NCI-H510A treated with DMSO at 0.1 percent for 48 hours (cell line): ENCODE measurements at places on chromosomes 4 and X.

DNA sequence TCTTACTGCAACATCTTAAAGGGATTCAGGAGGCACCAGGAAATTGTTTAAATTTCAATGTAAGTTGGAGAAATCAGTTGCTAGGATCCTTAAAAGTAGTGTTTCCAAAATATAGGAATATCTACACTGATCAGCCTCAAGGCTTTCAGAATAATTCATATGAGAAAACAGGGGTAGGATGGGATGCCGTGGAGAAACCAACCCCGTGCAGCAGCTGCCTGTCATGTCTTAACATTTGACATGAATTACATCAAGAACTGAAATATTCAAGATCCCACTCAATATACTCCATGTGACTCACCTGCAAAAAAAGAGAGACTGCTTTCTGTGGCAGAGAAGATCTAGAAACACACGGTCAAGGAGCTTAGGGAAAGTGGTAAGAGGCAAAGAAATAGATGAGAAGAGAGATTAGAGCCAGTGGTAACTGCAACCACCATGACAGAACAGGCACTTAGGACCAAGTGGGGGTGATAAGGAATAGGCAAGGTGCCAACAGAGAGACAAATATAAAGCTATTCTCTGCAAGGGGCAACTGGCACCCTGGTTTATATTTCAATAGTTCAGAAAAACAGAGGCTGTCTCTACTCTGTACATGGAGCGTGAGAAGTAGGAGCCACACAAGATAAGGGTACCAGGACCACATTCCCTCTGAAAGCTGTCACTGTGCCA is 64.0 kb downstream of the SLC39A8 start:
- no peak for DNase-seq

DNA sequence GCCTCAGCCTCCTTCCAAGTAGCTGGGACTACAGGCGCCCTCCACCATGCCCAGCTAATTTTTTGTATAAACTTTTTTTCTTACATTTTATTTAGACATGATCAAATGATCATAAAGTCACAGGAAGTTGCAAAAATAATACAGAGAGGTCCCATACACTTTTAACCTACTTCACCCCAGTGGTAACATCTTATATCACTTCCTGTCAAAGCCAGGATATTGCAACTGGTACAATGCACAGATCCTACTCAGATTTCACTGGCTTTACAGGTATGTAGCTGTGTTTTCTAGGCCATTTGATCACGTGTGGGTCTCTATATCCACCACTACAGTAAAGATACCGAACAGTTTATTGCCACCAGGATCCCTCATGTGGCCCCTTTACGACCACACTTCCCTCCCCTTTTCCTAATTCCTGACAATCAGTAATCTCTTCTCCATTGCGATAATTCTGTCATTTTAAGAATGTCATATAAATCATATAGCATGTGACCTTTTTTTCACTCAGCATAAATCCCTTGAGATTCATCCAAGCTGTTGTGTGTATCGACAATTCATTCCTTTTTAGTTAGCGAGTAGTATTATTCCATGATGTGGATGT is 18.0 kb downstream of the RPS6KA3 start:
- no peak for DNase-seq

DNA sequence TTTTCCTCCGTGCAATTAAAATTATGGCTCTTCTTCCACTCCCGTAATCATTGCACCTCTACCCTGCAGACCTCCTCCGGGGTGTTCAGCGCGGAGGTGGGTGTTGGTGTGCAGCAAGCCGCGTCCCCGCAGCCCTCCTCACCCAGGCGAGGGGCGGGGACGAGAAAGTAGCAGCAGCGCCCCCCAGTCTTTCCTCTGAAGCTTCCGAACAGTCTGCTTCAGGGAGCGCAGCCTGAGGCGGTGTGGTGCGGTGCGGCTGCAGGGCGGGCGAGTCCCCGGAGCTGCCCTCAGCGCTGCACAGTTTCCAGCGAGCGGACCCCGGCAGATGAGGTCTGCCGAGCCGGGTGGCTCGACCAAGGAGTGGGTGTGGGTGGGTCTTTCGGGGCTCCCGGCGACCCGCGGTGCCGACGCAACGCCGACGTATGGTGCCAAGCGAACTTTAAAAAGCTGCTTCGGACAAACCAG is at the start of gene FRAS1:
TSS of gene FRAS1 (plus strand) at position 189 of the 465 bp plus-strand sequence. CDS start 687 bp downstream, outside the sequence.
- DNase-seq: peak; percentile 52

DNA sequence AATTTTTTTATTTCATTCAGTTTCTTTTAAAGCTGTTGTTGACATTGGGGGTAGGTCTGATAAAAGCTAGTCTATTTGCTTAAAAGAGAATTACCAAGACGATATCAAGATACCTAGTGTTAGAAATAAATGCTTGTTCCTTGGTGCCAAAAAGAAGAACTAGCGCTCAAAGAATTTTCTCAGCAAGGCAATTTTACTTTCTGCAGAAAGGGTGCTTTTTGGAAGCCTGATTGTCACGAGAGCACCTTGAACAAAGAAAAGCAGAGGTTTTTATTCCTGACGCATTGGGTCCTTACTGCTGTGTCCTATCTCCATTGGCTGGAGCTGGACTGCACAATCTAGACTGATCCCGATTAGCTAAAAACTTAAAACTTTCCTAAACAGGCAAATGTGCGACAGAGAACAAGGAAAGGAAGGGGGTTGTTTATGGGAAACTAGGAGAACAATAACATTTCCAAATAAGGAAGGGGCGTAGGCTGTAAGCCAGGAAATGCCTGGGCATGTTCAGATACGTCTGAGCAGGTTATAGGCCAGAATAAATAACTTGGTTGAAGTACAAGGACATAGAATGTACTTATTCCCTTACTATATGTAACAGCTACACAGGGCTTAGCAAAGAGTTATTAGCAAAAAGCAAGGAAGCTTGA is 50.3 kb upstream of the STPG2 start:
- no peak for DNase-seq

DNA sequence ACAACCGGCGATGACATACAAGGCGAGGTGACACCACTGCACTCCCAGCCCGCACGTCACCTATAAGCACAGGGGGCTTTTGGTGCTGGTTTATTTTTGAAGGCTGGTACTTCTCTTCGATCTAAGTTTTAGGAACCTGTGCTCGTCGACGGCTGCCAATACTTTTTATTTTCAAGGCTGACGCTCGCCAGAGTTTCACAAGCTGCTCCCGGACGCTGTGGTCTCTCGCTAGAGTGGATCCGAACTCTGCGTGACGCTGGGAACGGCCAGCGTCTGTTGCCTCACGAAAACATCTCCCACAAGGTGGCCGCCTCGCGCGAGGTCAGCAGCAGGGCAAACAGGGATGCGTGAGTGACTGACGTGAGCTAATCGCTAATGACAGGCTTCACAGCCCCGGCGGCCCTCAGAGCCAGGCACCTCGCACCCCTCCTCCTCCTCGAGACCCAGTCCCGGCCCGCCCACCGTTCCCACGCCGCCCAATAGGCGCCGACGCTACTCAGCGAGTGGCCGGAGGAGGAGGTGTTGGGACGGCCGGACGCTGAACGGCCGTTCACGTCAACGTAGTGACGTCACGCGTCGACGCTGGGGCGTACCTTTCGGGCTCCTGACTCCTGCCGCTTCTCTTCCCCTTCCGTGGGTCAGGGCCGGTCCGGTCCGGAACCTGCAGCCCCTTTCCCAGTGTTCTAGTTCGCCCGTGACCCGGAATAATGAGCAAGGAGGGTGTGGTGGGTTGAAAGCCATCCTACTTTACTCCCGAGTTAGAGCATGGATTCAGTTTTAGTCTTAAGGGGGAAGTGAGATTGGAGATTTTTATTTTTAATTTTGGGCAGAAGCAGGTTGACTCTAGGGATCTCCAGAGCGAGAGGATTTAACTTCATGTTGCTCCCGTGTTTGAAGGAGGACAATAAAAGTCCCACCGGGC is at the start of gene CLCN3:
TSS of gene CLCN3 (plus strand) at position 621 of the 922 bp plus-strand sequence. CDS start 15,351 bp downstream, outside the sequence.
- peak; percentile 76 for DNase-seq
